Sigmoid colon (tissue), 7 donors: ENCODE measurements at places on chromosomes 3 and 15. TPM values are rescaled to one million over a fixed set of nuclear protein-coding genes. Genes with fewer than 3 reads are reported as not detected.

- no peaks in the 10 kb centered on the region for H3K4me1 ChIP-seq
- no peak overlapping the region for H3K4me3 ChIP-seq
- DNase-seq: no peak
- no peaks in the 10 kb centered on the region for H3K27me3 ChIP-seq
- H3K27ac ChIP-seq: no peak overlapping the region
- no peaks in the 10 kb centered on the region for H3K36me3 ChIP-seq
Observed at GRCh38 chr3:167466966-167467365, 6.9 kb downstream of the SERPINI2 start.

- no peak for DNase-seq
- H3K27ac ChIP-seq: no peak overlapping the region
- no peaks in the 10 kb centered on the region for H3K27me3 ChIP-seq
- H3K4me3 ChIP-seq: no peak overlapping the region
Observed at GRCh38 chr3:53643757-53644156, 149.3 kb downstream of the CACNA1D start.

DNA sequence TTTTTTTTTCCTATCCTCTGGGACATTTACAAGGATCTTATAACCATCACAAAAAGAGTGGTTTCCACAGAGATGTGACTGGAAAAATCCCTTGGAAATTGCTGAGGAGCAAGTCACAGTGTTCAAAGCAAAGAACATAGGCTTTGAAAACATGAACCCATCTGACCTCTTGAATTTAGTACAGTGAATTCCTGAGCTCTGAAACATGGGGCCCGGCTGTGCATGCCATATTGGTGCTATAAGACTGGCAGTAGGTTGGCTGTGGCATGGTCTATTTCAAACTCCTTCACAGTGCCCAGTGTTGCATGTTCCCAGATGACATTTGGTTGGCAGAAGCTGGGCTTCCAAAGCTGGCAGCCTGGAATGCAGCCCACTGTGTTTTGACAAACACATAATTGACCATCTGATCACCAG lies 202.2 kb downstream of the TIGIT start:
- H3K4me1 ChIP-seq: peaks cover 13% of the 10 kb centered on the region
- H3K27me3 ChIP-seq: no peaks in the 10 kb centered on the region
- H3K4me3 ChIP-seq: no peak overlapping the region
- no peak for DNase-seq
- H3K36me3 ChIP-seq: no peaks in the 10 kb centered on the region
- peak overlapping the region; percentile 52 for H3K27ac ChIP-seq

- no peaks in the 10 kb centered on the region for H3K27me3 ChIP-seq
- H3K36me3 ChIP-seq: no peaks in the 10 kb centered on the region
- peaks cover 11% of the 10 kb centered on the region for H3K4me1 ChIP-seq
Observed at GRCh38 chr15:56042498-56042897, 49.1 kb upstream of the NEDD4 start.

DNA sequence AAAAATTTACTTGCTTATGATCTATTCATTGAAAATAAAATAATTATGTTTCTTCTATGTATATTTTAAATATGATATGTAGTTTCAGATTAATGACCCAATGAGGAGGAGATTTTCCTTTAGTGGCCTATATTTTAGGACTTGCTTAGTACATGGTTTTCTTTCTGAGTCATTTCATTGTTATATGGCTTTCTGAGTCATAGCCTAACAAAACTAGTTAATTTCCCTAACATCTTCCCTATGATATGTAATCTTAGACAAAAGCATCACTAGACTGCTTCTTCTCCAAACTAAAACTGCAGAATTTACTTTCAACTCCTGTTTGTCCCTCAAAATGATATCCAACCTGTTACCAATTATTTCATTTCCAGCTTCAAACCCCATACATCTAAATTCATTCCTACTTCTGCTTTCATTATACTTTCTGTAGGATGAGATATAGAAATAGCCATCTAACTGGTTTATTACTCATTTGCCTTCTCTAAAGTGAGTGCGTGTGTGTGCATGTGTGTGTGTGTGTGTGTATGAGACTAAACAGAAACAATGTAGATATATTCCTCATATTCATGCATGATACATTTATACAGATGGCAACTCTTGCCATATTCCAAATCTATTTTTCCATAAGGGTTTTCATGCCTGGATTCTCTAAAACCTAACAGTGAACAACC lies 915.0 kb upstream of the GBE1 start:
- H3K36me3 ChIP-seq: no peaks in the 10 kb centered on the region
- H3K4me1 ChIP-seq: no peaks in the 10 kb centered on the region
- H3K4me3 ChIP-seq: no peak overlapping the region
- no peak overlapping the region for H3K27ac ChIP-seq

DNA sequence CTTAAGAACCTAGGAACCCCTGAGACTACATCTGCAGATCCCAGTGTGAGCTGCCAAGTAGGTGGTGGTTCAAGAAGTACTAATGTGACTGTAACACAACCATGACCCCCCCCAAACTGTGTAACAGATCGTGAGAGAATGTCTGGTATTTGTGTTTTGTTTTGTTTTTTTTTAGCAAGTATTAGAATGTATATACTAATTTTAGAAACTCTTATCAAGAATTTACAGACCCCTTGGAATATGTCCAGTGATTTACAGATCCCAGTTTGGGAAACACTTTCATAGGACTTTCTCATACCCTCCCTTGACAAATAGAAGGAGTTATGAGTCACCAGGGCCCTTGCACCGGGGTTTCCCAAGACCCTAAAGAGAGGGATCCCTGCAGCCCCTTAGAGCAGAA lies 79.8 kb downstream of the SEMA5B start:
- no peaks in the 10 kb centered on the region for H3K36me3 ChIP-seq
- DNase-seq: no peak
- no peaks in the 10 kb centered on the region for H3K27me3 ChIP-seq
- no peak overlapping the region for H3K4me3 ChIP-seq

DNA sequence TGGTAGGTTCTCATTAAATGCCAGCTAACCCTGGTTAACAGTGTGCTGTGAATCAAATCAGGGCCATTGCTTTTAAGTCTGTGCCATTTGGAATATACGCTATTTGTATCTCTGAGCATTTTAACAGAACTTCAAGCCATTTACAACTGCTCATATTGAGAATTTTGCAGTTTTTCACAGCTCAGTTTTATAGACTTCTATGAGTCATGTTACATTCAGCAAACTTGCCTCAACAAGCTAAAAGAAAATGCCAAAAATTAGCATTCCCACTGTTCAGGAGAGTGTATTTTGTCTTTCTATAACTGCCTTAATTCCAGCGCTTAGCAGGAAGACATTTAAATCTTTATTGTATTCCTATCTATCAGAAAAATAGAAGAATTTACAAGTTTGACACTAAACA lies 196.4 kb downstream of the GBE1 start:
- DNase-seq: no peak
- no peaks in the 10 kb centered on the region for H3K27me3 ChIP-seq
- H3K27ac ChIP-seq: no peak overlapping the region
- no peak overlapping the region for H3K4me3 ChIP-seq
- peaks cover 7% of the 10 kb centered on the region for H3K36me3 ChIP-seq

DNA sequence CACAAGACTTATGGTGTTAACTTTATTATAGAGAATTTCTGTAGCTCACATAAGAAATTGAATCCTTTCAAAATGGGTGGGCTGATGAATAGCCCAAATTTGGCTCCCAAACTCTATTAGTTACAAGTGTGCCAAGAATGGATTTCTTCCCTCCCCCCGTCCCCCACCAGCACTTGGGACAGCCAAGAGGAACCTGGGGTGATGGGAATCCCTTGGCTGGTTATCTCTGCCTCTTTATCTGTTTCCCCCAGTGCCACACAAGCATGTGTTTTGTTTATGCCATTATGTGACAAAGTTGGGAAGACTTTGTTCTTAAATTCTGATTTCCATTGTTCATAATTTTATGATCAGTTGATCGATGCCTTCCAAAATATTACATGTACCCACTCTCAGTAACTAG lies 28.3 kb downstream of the CMSS1 start:
- peak overlapping the region; percentile 82 for H3K27ac ChIP-seq
- H3K4me1 ChIP-seq: peaks cover 78% of the 10 kb centered on the region
- H3K36me3 ChIP-seq: peaks cover 14% of the 10 kb centered on the region
- H3K27me3 ChIP-seq: no peaks in the 10 kb centered on the region
- no peak overlapping the region for H3K4me3 ChIP-seq

DNA sequence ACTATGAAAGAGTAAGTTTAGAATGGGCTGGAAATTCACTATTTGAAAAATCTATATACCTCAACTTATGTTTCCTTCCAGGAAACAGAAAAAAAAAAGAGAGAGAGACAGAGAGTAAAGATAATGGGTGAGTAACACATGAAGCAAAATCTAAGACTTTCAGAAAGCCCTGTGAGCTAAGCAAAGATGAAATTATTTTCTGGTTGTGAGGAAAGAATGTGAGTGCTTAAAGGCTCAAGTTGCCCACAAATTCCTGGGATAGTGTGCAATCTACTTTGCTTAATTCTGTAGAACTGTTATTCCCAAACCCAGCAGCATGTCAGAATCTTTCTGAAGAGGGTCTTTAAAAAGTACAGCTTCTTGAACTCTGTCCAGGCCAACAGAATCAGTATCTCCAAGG lies 337.7 kb upstream of the AGTR1 start:
- no peak overlapping the region for H3K27ac ChIP-seq
- DNase-seq: no peak
- no peaks in the 10 kb centered on the region for H3K27me3 ChIP-seq
- H3K4me3 ChIP-seq: no peak overlapping the region
- H3K36me3 ChIP-seq: no peaks in the 10 kb centered on the region
- no peaks in the 10 kb centered on the region for H3K4me1 ChIP-seq

DNA sequence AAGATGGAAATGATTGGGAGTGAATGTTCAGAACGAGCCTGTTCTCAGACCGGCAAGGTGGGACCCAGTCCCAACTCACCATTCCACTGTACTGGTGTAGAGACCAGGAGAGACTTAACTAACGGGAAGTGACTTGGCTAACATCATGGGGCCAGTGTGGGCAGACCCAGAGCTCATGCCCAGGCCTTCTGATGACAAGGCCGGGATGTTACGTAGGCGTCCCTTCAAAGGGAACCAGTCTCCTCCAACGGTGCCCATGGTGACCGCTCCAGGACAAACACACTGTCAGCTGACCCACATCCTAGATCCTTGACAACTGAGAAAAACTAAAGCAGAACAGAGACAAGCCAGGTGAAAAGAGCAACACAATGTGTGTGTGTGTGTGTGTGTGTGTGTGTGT lies 128.4 kb upstream of the HACD2 start:
- H3K27ac ChIP-seq: peak overlapping the region; percentile 85
- no peak overlapping the region for H3K4me3 ChIP-seq
- no peaks in the 10 kb centered on the region for H3K27me3 ChIP-seq
- no peak for DNase-seq
- H3K4me1 ChIP-seq: peaks cover 13% of the 10 kb centered on the region
- H3K36me3 ChIP-seq: no peaks in the 10 kb centered on the region

GRCh38 chr3:124780761-124781475 lies 50.7 kb downstream of the UMPS start:
- H3K4me1 ChIP-seq: peaks cover 69% of the 10 kb centered on the region
- peak; percentile 91 for DNase-seq
- no peaks in the 10 kb centered on the region for H3K27me3 ChIP-seq
- no peak overlapping the region for H3K4me3 ChIP-seq
- H3K27ac ChIP-seq: peak overlapping the region; percentile 94

- H3K27me3 ChIP-seq: no peaks in the 10 kb centered on the region
- H3K4me1 ChIP-seq: no peaks in the 10 kb centered on the region
- H3K36me3 ChIP-seq: no peaks in the 10 kb centered on the region
- H3K4me3 ChIP-seq: no peak overlapping the region
- H3K27ac ChIP-seq: no peak overlapping the region
Observed at GRCh38 chr15:66389098-66389858, 2.6 kb downstream of the MAP2K1 start.

GRCh38 chr15:71011503-71012155 lies 103.6 kb upstream of the THSD4 start:
- no peaks in the 10 kb centered on the region for H3K27me3 ChIP-seq
- H3K4me1 ChIP-seq: no peaks in the 10 kb centered on the region
- H3K27ac ChIP-seq: no peak overlapping the region
- no peak for DNase-seq
- H3K36me3 ChIP-seq: no peaks in the 10 kb centered on the region

- no peaks in the 10 kb centered on the region for H3K4me1 ChIP-seq
- no peak overlapping the region for H3K27ac ChIP-seq
- no peak for DNase-seq
- no peaks in the 10 kb centered on the region for H3K36me3 ChIP-seq
Observed at GRCh38 chr3:20190991-20191390, 5.0 kb upstream of the SGO1 start.

DNA sequence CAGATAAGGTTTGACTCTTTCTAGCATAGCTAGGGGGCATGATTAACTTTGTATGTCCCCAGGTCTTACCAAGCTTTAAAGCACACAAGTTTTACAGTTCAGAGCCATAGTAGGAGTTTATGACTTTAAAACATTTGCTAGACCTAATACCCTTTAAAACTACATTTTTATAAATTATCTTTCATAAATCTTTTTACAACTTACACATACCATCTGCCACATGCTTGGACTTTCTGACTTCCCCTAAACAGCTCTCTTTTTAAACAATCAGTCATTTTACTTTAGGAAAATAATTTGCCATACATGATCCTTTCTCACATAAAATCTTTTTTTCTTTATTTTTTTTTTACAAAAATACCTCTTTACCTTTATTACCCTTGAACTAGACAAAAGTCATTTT lies 735.3 kb upstream of the CADM2 start:
- no peak overlapping the region for H3K27ac ChIP-seq
- no peaks in the 10 kb centered on the region for H3K36me3 ChIP-seq
- no peaks in the 10 kb centered on the region for H3K27me3 ChIP-seq
- H3K4me1 ChIP-seq: no peaks in the 10 kb centered on the region

DNA sequence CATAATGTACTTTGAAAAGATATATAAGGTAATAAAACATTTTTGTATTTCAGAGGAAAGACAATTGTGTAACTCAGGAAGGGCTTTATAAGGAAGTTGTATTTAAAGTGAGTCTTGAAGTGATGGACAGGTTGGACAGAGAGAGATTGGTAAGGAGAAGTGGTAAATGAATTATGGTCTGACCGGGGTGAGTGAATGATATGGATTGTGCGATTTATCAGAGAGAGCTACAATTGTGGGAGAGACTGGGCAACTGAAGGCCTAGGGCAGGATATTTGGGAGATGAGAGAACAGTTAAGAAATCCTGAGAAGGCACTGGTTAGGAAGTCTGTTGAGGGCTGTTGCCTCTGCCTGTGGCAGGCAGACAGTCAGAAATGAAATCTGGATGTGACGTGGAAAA lies 14.8 kb downstream of the IL1RAP start:
- H3K27me3 ChIP-seq: no peaks in the 10 kb centered on the region
- no peak overlapping the region for H3K4me3 ChIP-seq
- no peaks in the 10 kb centered on the region for H3K4me1 ChIP-seq

DNA sequence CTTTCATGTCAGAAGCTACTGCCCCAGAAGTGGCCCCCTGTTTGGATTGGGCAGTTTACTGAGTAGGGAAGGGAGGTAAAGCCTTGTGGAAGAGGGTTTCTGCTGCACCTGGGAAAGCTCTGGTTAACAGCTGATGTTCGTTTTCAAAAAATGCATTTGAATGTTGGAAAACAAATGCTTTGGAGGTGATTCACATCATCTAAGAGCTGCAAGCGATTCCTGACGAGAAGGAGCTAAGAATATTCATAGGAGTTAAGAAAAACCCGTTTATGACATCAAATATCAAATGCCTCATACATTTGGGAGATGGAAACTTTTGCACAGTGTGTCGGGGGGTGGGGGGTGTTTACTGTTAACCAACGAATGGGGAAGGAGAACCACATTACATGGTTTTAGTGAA lies 183.8 kb upstream of the NR2F2 start:
- DNase-seq: no peak
- H3K4me1 ChIP-seq: no peaks in the 10 kb centered on the region
- no peaks in the 10 kb centered on the region for H3K27me3 ChIP-seq
- no peak overlapping the region for H3K4me3 ChIP-seq

Gene MYO5C
- 3.6 TPM for total RNA-seq

Gene ALDH1L1
- total RNA-seq: 32.0 TPM

Gene PLSCR4
- total RNA-seq: 53.5 TPM

Gene ASB14
- not detected for total RNA-seq

Gene FMN1
- total RNA-seq: 12.3 TPM

Gene FAN1
- 19.3 TPM for total RNA-seq

Gene ARGFX
- not detected for total RNA-seq

Gene DAPK2
- total RNA-seq: 2.1 TPM

Gene EXD1
- total RNA-seq: not detected

Gene MAP6D1
- total RNA-seq: 0.71 TPM

Gene SLC9C1
- 0.41 TPM for total RNA-seq
